Breast epithelium (tissue), 4 donors: ENCODE measurements at places on chromosomes 1 and 21. TPM values are rescaled to one million over a fixed set of nuclear protein-coding genes. Genes with fewer than 3 reads are reported as not detected.

NR1I3 gene
- not detected for total RNA-seq

RGS7 gene
- not detected for total RNA-seq

ALX3 gene
- 0.66 TPM for total RNA-seq

GRCh38 chr1:224177356-224177999 is 5.6 kb upstream of the DEGS1 start:
- DNase-seq = no peak

DNA sequence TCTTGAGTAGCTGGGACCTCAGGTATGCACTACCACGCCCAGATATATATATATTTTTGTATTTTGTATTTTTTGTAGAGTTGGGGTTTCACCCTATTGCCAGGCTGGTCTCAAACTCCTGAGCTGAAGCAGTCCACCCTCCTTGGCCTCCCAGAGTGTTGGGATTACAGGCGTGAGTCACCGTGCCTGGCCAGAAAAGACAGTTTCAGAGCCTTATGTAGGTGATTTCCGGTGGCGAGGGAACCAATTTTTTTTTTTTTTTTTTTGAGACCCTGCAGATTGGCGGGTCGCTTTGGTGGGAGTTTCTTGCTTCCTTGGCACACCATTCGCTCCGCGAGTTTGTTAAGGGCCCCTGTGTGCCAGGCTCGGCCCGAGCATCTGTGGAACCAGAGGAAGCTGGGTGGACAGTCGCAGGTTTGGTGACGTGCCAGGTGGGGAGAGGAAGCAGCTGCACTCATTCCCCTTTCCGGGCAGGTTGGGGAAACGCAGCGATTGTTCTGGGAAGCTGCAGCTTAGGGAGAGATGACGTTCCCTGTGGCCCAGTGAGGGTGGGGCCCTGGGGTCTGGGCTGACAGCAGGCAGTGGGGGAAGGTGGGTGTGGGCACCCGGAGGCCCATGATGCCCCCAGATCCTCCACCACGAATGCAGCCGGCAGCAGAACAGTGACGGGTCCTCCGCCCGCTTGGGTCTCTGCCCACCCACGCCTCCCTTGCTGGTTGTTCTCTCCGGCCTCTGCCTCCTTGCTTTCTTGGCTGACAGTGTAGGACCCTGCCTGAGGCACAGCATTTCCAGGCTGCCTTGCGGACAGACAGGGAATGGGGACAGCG is 25.1 kb downstream of the SPSB1 start:
- DNase-seq = peak; percentile 53

C8A gene
- total RNA-seq = not detected

TIE1 gene
- 24.2 TPM for total RNA-seq

GRCh38 chr1:147719029-147719698 is 41.2 kb downstream of the GJA5 start:
- DNase-seq = no peak

C1orf146 gene
- not detected for total RNA-seq

DNA sequence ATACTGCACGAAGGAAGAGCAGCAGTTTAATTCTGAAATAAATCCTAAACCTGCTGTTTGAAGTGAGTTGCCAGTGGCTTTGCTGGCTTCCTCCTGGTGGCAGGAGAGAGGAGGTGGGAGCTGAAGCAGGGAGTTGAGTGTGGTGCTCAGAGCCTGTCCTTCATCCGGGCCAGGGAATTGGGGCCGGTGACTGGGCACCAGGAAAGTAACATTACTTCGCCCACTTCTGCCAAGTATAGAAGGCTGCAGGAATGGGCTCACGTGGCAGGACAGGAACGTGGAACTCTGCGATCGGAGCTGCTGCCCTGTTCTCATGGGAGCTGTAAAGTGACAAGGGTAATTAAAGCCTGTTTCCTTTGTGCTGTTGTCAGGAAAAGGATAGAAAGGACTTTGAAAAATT is 8.7 kb downstream of the TOR3A start:
- DNase-seq = no peak

GRCh38 chr1:246680696-246681130 is 43.5 kb upstream of the SCCPDH start:
- no peak for DNase-seq

- DNase-seq = no peak
These were observed 8.0 kb upstream of the PTPRC start for GRCh38 chr1:198630863-198631262.

LRRC3 gene
- total RNA-seq = 2.0 TPM

DNA sequence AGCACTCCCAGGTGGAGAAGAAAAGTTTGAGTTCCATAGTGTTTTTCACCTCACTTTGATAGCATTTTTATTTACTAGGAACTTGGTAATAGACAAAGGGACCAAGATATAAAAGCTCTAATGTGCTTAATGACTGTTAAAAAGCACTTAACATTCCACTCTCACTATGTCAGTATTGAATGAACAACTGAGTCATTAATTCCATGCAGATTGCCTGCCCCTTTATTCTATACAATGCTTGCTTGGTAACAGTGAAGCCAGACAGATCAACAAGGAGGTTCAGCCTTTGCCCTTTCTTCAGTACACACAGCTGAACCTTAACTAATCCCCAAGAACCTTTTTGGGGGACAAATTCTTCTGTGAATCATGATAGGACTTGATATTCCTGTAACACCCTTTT is 425.5 kb downstream of the NUF2 start:
- no peak for DNase-seq

GRCh38 chr1:39892601-39893595 is 8.8 kb downstream of the MYCL start:
- no peak for DNase-seq

DNA sequence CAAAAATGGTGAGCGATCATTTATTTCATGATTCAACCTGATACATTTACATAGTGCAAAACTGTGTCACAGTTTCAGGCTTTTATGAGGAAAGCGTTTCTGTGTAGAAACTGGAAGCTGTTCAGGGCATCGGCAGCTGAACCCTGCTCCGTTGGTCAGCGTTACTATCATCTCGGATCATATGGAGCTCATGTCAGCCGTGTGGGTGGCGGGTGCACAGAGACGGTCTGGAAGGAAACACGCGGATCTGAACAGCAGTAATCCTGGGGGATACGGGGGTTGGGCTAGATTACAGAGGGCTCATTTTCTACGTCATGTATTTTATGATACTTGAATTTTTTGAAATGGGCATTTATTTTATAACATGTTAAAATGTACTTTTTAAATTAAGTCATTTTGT is 15.1 kb downstream of the C1orf174 start:
- DNase-seq = no peak

UBXN10 gene
- total RNA-seq = 1.3 TPM

GRCh38 chr1:171985639-171986038 is 144.3 kb downstream of the DNM3 start:
- DNase-seq = no peak

GRCh38 chr1:220684890-220685289 is 5.3 kb upstream of the C1orf115 start:
- DNase-seq = no peak

KHDRBS1 gene
- 58.2 TPM for total RNA-seq

DNA sequence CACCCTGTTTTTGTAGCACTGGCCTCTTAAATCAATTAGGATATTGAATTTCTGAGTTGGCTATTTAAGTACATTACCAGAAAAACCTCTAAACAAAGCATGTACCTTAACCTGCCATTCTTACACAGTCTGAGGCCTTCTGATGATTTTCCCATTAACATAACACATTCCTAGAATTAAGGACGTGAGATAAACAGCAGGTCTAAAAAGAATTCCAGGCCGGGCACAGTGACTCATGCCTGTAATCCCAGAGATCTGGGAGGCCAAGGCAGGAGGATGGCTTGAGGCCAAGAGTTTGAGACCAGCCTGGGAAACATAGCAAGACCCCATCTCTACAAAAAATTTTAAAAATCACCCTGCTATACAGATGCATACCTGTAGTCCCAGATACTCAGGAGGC is 18.0 kb upstream of the LRRC8D start:
- no peak for DNase-seq

DNA sequence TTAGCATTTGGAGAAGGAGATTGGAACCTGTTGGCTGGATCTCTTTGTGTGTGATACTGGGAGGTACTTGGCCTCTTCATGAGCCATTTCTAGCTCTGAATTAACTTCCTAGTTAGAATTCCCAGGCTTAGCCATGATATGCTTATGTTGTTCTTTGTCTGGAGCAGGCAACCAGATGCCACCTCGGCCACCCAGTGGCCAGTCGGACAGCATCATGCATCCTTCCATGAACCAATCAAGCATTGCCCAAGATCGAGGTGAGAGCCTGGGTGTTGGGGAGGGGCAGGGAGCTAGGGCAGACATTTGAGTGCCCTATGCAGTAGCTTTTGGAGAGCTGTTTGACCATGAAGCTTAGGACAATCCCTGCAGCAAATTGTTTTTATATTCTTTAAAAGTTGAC is 26.5 kb upstream of the PIGV start:
- no peak for DNase-seq

ATP1A4 gene
- not detected for total RNA-seq

DNA sequence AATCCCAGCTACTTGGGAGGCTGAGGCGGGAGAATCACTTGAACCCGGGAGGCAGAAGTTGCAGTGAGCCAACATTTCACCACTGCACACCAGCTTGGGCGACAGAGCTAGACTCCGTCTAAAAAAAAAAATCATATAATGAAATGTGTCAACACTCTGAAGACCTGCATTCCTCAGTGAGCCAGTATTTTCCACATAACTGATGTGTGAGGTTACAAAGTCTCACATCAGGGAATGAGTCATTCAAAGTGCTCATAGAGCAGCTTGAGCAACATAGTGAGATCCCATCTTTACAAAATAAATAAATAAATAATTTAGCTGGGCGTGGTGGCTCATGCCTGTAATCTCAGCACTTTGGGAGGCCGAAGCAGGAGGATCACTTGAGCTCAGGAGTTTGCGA is 65.5 kb downstream of the CASZ1 start:
- no peak for DNase-seq
